ENCODE measurements at places on chromosomes 4 and X. TPM values are rescaled to one million over a fixed set of nuclear protein-coding genes. Genes with fewer than 3 reads are reported as not detected.

- peak; percentile 64 for DNase-seq
Measured at GRCh38 chrX:71128166-71128833, 9.9 kb downstream of the MED12 start.

DNA sequence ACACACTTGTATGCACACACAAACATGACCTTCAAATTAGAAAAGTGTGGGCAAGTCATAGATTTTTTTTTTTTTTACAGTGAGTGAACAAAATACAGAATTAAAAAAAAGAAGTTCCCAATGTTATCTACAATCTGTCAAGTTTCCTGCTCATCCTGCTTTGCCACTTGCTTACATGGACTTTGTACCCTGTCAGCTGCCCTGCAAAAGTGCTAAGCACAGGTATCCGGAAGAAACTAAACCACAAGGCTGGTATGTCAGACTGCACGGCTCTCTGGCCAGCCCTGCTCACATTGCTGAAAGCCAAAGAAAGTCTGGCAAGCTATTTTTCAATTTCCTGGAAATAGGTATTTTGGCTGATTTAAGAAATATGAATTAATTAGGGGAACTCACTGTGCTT lies 38.9 kb upstream of the BCLAF3 start:
- DNase-seq, result no peak

DNA sequence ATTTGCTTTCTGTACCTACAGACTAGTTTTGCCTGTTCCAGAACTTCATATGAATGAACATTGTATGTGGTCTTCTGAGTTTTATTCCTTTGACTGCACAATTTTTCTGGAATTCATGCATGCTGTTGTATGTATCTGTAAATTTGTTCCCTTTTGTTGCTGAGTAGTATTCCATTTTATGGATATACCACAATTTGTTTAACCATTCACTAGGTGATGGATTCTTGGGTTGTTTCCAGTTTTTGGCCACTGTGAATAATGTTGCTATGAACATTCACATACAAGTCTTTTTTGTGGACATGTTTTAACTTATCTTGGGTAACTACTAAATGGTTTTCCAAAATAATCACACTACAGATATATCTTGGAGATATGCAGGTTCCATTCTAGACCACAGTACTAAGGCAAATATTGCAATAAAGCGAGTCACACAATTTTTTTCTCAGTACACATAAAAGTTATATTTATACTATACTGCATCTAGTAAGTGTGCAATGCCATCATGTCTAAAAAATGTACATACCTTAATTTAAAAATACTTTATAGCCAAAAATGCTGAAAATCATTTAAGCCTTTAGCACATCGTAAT lies 58.7 kb downstream of the TSPAN5 start:
- peak; percentile 33 for DNase-seq

- DNase-seq, result peak; percentile 79
Measured at GRCh38 chrX:3548765-3549391, 164.6 kb downstream of the PRKX start.

- DNase-seq, result no peak
Measured at GRCh38 chr4:150585611-150586010, 3.7 kb downstream of the MAB21L2 start.

DNA sequence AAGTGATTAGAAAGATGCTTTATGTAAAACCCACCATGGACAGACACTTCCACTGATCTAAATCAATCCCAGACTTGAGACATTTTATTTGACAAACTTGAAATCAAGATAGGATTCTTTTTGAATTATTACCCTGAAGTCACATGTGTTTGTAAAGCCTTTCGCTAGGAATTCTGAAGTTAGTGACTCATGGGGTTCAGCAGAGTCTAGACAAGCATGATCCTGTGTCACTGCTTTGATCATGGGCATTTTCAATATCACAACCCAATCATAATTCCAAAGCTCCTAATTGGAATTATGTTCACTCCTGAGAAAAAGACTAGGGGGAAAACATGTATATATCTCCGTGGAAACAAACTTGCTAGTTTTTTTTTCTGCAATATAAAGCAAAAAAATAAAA lies 67.5 kb upstream of the BMP3 start:
- DNase-seq, result peak; percentile 29

DNA sequence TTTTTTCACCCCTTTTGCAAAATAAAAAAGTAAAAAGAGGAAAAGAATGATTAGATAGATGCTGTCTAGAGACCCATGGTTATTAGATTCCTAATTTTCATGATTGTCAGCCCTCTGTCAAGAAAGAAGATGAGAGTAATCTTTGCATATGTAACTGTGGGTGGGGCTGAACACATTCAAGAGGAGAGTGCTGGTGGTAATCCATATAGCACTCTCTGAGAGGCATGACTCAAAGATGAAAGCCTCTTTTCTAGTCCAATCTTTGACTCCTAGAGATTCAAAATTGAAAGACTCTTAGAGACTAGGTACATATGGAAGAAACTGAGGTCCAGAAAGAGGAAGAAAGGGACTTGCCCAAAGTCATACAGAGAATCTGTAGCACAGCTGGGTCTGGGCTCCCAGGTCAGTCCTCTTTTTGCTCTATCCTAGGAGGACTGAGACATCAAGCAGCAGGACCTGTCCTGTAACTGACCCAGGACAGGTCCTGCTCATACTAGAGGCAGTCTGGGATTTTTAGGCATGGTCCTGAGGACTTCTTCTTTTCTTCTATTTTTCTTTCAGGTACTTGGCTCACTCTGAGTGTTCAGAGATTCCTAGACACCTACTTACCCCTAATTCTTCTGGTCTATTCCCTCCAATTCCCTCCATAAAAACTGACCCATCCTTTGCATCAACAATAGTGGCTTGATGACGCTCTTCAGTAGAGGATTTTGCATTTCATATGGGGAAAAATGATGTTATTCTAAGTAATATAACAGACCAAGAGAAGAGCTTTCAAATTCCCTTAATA lies 23.8 kb downstream of the VSIG4 start:
- no peak for DNase-seq

GRCh38 chr4:128570387-128570975 lies 239.0 kb upstream of the JADE1 start:
- peak; percentile 62 for DNase-seq

GRCh38 chr4:133483600-133484246 lies 334.6 kb downstream of the PCDH10 start:
- DNase-seq, result peak; percentile 33

DNA sequence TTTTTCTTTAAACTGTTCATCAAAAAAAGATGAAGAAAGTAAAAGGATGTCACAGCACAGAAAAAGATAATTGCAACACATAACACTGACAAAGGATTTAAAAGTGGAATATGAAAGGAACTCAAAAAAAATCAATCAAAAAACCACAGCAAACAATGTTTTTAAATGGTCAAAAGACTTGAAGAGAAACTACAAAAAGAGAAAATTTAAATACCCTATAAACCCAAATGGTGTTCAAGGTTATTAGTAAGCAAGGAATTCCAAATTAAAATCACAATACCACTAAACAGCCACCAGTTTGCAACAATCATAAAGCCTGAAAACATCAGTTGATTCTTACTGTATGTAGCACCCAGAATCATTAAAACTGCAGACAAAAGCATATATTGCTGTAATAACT lies 36.5 kb upstream of the PCDH10 start:
- no peak for DNase-seq

- peak; percentile 22 for DNase-seq
Measured at GRCh38 chrX:77975755-77976154, 6.3 kb upstream of the PGAM4 start.

DNA sequence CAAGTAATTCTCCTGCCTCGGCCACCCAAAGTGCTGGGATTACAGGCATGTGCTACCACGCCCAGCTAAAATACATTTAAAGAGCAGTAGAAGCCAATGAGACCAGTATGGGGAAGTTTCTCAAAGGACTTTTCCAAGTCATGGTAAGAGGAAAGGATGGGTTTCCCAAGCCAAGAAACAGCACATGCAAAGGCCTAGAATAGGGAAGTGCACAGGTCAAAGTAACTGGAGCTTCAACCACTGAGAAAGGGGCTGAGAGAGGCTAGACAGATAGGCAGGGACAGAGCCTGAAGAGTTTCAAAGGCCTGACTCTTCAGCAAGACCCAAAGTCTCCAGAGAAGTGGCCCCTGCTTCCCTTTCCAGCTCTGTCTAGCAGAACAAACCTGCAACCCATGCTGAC lies 162.1 kb downstream of the CORIN start:
- DNase-seq, result no peak

Gene GABRA4
- total RNA-seq, result 1.8 TPM

Gene NAT8L
- total RNA-seq, result not detected

Gene HPF1
- total RNA-seq, result 27.5 TPM

Gene DIAPH2
- 19.9 TPM for total RNA-seq

Gene RBMX
- total RNA-seq, result 337 TPM

Gene PCDH19
- total RNA-seq, result not detected

Gene OPN1MW
- not detected for total RNA-seq

Gene NBDY
- total RNA-seq, result 3.2 TPM
